ENCODE measurements at places on chromosomes 6 and 20.

- no peak for DNase-seq
These were observed 320.5 kb downstream of the CENPW start for GRCh38 chr6:126660376-126660775.

DNA sequence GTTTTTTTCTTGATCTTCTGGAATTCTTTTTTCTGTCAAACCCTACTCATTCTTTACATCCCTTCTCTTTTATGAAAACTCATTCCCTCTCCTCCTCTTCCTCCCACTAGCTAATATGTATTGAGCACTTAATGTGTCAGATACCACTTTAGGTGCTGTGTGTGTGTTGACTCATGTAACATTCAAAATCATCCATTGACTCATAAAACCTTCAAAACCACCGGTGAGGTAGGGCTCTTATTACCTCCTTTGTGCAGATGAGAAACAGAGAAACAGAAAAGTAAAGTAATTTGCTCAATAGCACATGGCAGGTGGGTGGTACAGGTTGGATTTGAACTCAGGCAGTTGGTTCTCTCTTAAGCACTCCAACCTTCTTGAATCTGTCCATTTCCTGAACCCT, 136.3 kb upstream of the NEDD9 start:
- DNase-seq = no peak

DNA sequence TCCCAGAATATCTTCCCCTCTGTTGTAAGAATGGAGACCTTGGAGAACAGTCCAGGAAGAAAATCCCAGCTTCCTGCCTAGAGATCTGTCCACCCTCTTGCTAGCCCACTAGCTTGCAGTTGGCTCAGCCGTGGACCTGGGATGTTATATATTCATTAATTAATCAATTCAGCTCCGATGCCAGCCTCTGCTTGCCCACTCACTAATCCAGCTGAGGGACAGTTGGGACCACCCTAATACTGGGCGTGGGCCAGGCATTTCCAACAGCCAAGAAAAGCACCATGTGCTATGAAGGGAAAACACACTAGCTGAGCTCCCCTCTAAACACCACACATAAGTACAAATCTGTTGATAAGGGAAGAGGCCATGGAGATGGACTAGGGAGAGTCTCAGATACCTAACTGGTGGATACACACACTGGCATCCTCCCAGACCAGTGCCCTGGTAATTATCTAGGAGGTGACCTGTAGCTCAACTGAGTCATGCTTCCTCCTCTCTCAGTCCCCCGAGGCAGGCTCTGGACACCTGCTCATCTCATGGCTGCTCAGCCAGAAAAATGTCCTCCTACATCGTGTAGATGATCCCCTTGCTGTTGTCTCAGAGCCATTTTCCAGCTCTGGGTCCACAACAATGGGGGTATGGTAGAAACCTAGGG, 78.9 kb downstream of the ANKRD60 start:
- no peak for DNase-seq

DNA sequence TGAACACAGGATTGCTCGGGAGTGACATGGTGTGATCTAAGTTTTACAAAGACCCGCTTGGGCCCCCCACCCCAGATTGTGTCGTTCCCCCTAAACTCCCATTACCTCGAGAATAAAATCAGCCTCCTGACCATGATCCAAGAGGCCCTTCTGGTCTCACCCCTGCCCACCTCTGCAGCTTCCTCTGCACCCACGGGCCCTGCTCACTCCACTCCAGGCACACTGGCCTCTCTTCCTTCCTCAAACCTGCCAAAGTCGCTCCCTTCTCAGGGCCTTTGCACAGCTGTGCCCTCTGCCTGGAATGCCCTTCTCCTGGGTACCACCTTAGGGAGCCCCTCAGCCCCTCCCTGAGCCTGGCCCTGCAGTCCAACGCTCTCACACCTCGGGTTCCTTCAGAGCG, 17.9 kb downstream of the TGM2 start:
- no peak for DNase-seq

DNA sequence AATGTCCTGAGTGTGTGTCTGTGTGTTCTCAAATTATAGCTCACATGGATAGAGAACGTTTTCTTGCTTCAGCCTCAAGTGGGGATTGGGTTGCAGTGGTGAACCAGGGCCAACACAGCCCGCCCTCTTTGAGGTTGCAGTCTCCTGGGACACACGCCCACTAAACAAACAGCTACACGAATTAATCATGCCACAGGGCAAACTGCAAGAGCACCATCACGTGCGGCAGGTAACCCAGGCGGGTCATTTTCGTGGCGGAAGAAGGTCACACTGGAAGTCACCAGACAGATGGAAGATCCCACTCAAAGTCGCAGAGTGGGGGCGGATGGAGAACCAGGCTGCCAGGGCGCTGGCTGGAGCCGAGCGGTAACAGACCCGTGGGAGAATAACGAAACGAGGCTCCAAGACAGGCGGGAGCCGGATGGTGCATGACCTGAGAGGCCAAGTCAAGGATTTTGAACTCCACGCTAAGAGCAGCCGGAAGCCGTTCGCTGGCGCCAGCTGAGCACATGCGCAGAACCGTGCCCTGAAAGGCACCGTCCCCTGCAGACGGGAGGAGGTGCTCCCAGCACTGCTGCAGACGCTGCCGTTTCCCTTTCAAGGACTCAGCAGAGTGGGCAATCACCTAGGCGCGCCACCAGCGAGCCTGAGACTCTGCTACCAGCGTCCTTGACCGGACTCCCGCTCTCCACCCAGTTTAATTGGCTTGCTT, 10.7 kb downstream of the DLL1 start:
- DNase-seq = no peak

DNA sequence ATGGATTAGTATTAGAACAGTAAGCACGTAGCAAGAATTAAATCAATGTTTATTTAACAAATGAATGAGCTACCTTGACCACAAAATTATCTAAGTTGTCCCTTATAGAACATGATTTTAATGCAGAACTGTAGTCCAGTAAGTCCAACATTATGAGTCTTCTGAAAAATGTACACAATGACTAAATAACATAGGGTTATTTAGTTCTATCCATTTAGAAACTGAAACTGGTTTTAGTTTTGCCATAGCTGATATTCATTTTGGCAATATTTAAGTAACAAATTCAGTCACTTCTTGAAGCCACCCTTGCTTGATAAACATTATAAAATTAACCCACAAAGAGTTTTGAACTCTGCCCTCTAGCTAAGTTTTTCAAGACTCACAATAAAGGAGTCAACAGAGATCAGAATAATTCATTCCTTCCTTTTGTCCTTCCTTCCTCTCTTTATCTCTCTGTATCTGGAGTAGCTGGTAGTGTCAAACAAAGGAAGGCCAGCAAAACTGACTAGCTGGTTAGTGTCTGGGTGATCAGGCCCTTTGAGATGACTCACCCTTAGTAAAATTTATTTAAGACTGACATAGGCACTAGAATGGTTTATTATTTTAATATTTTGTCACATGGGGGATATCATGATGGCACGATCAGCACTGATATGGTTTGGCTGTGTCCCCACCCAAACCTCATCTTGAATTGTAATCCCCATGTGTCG, 115.1 kb downstream of the BTBD9 start:
- no peak for DNase-seq

DNA sequence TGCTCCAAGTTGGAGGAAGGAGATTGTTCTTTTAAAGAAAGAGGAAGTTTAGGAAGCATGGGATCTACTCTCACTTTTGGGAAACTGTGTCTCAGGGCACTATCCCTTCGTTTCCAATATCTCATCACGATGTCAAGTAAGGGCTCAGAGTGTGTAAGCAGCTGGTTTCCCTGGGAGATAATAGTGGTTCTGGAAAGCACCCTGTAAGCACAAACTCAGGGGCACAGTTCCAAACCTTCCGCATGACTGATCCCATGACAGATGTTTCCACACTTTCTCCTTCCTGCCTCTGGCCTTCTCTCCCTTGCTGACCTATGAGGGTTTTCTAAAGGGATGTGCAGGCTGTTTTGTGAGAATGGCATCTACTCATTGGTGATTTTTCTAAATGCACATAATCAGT, 33.9 kb downstream of the ADTRP start:
- DNase-seq = peak; percentile 24

DNA sequence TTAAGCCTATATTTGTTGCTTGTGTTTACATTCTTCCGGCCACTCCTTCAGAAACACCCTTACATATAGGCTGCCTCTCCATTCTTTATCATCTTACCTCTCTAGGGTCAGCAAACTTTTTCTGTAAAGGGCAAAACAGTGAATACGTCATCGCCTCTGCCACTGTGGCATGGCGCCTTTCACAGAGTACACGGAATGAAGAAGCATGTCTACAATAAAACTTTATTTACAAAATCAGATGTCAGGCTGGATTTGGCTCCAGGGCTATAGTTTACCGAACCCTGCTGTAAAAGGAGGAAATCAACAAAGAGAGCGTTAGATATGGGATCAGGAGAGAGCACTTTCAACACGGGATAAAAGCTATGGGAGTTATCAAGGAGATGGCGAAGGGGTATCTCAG, 9.3 kb upstream of the NCR2 start:
- no peak for DNase-seq

- no peak for DNase-seq
These were observed 26.5 kb downstream of the VNN1 start for GRCh38 chr6:132687306-132687705.

- DNase-seq = no peak
These were observed 66.3 kb upstream of the CD93 start for GRCh38 chr20:23152308-23152892.

- peak; percentile 29 for DNase-seq
These were observed 65.5 kb downstream of the ARID1B start for GRCh38 chr6:156842598-156843250.

GRCh38 chr6:2799936-2800527, 34.8 kb downstream of the WRNIP1 start:
- no peak for DNase-seq

- no peak for DNase-seq
These were observed 111.2 kb upstream of the CNKSR3 start for GRCh38 chr6:154621686-154622085.

DNA sequence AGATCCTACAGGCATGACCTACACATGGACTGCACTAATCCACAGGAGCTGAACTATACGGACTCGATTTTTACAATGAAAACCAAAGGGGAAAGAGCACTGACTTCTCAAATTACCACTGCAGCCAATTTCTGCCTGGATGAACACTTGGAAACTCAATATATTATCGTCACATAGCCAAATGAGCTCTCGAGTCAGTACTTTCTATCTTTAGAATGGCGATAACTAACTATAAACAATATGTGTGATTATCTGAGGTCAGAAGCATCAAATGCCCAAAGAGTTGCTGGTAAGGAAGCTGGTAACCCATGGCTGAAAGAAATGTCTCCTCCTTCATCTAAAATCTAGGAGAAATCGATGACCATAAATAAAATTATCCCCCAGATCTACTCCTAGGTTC, 86.7 kb downstream of the KIF16B start:
- no peak for DNase-seq

GRCh38 chr6:143160015-143160414, 99.3 kb downstream of the AIG1 start:
- DNase-seq = no peak

- peak; percentile 81 for DNase-seq
These were observed 76.8 kb downstream of the SASH1 start for GRCh38 chr6:148419430-148419829.

DNA sequence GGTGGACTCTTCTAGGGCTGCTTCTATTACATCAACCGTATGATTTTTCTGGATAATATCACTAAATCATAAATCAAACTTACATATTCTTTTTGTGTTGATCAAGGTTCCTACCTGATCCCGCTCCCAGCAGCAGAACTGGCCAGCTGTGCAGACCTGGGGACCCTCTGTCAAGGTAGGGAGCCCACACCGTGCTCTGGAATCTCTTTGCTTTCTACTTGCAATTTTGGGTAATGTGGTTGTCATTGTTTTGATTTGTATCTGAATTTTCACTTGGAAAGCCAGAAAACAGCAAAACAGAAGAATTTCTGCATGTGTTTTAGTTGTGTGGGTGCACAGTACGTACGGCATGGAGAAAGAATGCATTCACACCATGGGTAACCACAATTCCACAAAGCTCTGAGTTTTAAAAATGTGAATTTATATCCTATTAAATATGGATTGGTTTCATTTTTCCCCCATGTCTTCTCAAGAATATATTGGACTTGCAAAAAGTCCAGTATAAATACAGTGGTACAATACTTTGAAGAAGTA, 80.1 kb downstream of the ADGRG6 start:
- no peak for DNase-seq
